Stimulated activated CD8-positive, alpha-beta memory T cell treated with anti-CD3 and anti-CD28 coated beads, Interleukin-4, amount 100 ng/mL, for 1 hour (primary cell): ENCODE measurements at places on chromosomes 1 and 21.

GRCh38 chr21:34331726-34332125, 32.1 kb upstream of the KCNE2 start:
- no peak for DNase-seq

DNA sequence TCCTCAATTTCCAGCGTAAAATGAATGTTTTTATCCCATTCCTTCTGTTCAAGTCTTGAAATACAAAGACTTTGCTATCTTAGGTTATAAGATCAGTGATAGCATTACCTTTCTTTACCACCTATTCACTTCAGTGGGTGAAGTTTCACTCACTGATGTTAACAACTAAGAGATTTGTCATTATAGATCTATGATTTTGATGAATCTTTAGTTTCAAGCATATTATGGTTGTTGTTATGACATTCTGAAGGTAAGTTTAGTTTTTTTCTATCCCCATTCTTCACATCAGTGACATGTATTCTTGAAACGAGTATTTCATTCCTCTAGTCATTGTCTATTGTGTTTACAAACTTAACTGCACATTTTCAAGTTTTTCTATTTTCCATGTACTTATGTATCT, 182.5 kb downstream of the ATP6V1G3 start:
- DNase-seq = no peak

GRCh38 chr21:16279731-16280581, 550.2 kb downstream of the USP25 start:
- DNase-seq = no peak

DNA sequence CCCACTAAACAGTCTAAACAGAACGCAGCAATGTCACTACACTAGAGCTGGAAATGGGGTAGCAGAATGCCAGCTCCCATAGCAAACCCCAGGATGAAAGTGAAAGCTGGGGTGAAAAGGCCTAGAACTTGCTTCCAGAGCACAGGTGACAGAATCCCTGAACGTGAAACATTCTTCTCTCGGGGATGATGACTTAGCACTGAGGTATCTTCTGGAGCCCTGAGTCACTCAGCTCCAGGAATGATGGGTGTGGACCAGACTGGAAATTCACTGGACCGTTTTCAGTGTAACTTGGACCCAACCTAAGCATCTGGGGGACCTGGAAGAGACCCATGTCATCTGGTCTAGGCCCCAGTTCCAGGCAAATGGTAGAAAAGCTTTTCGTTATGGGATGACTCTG, 108.9 kb downstream of the CDC7 start:
- no peak for DNase-seq

DNA sequence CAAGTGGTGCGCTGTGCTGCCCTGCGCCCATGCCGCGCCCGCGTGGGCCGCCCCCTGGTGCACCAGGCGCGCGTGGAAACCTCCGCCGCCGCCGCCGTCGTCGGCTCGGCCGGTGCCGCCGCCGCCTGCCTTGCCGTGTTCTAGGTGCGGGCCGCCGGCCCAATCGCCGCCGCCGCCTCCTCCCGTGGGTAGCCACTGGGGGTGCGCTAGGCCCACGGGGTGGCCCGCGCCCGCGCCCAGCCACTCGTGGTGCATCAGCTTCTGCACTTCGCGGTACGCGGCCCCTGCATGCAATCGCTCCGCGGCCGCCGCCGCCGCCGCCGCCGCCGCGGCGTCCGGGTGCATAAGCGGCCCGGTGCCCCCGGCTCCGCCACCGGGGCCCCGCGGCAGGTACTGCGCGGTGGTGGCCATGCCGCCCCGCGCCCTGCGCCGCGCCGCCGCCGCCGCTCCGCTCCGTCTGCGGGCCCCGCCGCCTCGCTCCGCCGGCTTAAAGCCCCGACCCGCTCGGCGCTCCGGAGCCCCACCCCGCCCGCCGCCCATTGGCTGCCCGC, at the start of gene POU3F1:
Gene POU3F1, minus strand, starts transcription at position 461 of the 551 bp plus-strand sequence. Its CDS starts 50 bp downstream, at position 411.
- no peak for DNase-seq

DNA sequence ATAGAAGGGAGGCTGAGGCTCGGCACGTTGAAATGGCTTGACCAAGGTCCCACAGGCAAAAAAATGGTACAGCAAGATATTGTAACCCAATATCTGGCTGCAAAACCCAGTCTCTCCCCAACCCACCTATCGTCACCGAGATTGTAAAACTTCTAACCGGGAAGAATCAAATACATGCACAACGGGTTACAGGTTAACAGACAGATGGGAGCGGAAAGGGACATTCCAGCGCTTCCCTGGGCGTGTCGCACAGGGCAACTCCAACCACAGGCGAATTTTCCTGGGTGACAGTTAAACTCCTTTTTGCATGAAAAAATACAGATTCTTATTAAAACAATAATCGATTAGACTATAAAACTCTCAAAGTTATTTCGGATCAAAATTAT, 31.8 kb upstream of the JUN start:
- DNase-seq = no peak

DNA sequence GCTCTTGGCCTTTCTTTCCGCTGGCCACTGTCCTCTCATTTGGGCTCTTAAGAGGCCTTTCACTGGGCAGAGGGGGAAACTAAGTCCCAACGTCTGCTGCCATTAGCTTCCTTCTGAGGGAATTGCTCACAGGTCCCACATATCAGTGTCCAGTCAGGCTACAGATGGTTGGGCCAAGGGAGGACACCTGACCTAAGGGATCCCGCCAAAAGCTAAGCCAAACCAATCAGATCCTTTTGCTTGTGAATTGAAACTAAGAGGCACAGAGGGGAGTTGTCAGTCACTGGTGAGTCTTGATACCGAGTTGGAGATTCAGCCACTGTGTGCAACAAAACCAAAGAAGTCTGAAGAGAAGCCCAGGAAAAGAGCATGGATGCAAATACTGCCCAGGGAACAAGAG, 5.7 kb upstream of the NT5C1A start:
- no peak for DNase-seq

DNA sequence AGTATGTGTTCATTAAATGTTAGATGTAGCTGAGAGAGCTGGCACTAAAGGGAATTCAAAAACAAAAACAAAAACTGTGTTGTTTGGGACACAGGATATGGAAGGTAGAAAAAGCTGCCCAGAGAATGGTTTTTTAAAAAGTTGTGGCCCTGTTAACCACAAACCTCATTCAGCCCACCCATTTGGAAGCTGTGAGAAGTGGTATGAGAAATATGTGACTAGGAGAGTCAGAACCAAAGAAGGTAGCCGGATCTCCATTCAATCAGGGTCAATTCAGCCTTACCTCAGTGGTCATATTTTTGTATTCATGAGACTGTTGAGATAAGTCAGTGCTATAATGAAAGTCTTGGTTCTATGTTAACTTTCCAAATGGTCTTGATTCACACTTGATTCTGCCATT, 29.8 kb upstream of the CACYBP start:
- no peak for DNase-seq

- DNase-seq = no peak
These were observed 104.8 kb upstream of the SLC45A1 start for GRCh38 chr1:8213136-8213535.

GRCh38 chr1:113830039-113830438, 17.8 kb upstream of the RSBN1 start:
- no peak for DNase-seq
